ENCODE measurements at places on chromosomes 3 and 15.

DNA sequence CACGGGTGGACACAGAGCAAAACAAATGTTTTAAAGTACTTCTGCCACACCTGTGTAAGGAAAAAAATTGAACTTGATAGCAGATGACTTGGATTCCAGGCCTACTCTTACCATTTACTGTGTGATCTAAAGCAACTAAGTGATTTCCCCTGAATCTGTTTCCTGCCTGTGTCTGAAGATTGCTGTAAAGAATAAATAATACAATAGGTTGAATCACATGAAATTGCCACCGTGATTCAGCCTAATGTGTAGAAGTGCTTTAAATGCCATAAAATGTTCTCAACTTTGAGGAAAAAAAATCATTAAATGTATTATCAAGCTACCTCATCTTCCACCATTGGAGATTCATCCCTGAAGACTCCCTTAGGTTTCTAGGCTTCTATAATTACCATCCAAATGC, 27.6 kb upstream of the NUDT16 start:
- DNase-seq, result no peak

DNA sequence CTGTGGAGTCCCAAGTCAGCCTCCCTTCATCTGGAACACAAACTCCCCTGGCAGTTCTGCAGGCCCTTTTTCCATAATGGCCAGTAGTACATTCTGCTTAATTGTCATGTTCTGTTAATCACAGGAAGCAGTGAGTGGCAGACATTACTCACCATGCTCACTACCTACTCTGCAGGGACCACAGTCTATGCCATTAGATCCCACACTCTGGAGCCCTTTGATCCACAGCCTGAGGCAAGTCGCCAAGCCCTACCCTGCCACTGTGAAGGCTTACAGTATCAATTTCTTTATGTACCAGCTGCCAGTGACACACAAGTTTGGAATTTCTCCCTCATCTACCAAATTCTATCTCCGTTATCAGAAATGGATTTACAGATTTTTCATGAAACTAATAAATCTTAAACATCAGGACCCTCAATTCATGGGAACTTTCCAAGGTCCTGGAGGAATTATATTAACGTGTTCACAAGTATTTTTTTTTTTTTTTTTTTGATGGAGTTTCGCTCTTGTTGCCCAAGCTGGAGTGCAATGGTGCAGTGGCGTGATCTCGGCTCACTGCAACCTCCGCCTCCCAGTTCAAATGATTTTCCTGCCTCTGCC, 20.6 kb upstream of the WWTR1 start:
- no peak for DNase-seq

- peak; percentile 14 for DNase-seq
Observed at GRCh38 chr15:88331291-88331690, 74.8 kb upstream of the NTRK3 start.

GRCh38 chr3:188788621-188789081, 383.1 kb upstream of the TPRG1 start:
- no peak for DNase-seq

- no peak for DNase-seq
Observed at GRCh38 chr15:90063770-90064247, 38.5 kb downstream of the IDH2 start.

GRCh38 chr3:39435006-39435748, 28.7 kb downstream of the RPSA start:
- DNase-seq, result no peak

- no peak for DNase-seq
Observed at GRCh38 chr15:91482799-91483198, 370.7 kb upstream of the SLCO3A1 start.

DNA sequence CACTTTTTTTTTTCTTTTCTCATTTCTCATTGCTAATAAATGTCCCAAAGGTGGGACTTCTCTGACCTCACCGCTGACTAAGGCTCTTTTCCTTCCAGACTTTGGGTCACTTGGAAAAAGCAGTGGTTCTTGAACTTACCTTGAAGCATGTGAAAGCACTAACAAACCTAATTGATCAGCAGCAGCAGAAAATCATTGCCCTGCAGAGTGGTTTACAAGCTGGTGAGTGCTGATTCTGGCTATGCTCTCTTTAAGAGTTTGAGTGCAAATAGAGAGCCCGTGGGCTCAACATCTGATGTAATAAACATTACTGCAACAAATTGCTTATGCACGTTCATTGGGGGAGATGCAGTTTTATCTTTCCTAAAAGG, 2.0 kb downstream of the BHLHE40 start:
- no peak for DNase-seq

GRCh38 chr3:37475435-37475834, 301.1 kb upstream of the LRRFIP2 start:
- DNase-seq, result no peak

DNA sequence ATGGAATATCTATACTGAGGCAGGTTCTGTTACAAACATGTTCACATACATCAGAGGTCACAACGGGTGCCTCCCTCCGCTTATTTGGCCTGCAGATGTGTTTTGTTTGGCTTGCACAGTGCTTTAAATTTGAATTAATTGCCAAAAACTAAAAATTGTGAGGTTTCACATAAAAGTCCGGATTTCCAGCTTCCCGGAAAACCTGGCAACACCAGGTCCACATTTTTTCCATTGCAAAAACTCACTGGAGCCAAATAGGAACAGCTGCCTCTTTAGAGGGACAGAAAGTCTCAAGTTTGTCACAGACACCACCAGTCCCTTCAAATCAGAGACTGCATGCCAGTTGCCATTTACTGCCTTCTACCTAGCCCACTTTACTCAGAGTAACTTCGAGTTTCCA, 205.9 kb upstream of the MDFIC2 start:
- DNase-seq, result no peak

DNA sequence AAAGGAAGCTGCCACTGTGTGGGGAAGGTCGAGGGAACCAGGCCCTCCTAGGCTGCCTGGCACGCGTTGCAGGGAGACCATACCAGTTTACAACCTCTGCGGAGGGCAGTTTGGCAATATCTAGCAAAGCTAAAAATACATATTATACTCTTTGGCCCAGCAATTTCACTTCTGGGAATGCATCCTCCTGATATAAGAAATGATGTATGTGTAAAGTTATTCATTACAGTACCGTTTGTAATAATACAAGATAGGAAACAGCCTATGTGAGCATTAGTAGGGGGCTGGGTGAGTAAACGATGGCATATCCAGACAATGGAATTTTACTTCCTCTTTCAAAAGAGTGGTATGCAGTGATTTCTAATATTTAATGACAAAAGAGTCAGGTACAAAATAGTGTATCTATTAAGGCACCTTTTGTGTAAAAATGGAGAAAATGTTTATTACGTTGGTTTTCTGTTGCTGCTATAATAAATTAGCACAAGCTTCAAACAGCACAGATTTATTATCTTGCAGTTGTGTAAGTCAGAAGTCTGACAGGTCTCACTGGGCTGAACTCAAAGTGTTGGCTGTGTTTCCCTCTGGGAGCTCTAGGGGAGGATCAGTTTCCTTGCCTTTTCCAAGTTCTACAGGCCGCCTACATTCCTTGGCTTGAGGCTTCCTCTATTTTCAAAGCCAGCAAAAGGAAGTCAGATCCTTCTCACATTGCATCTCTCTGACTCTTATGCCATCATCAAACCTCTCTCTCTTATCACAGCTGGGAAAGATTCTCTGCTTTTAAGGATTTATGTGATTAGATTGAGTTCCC, 9.0 kb downstream of the APOD start:
- DNase-seq, result no peak

DNA sequence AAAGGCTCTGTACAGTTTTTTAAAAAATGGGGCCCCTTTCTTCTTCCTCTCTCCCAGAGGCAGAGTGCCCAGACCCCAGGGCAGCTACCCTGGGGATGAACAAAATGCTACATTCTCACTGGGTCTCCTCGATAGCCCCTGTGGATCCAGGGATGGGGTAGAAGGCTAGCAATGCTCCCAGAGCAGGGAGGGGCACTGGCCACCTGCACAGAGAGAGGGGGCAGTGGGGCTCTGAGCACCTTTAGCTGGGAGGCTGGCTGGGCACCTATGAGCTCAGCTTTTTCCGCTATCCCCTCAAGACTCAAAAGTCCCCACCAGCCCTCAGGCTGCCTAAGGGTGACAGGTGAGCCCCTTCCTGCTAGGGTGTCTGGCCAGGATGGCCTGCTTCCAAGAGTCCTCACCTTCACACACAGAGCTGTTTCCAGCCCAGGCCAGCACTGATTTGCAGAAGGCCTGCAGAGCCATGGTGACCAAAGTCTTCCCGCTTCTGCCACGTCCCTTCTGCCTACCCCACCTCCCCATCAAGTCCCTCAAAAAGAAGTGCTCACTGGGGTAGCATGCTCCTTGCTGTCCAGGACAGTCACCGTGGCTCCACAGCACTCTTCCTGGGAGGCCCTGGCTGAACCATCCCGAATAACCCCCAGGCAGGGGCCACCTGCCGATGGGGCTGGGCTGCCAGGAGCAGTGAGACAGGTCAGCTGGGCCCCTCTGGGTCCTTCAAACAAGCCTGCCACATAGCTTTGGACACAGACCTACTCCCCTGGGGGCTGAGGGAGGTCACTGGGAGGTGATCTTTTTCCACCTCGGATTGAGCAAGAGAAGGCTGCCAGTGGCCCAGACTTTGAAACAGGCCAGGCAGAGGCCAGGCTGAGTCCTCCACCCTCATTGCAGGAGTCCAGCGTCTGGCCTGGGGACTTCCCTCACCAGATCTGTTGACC, 20.4 kb downstream of the BMF start:
- DNase-seq, result no peak

DNA sequence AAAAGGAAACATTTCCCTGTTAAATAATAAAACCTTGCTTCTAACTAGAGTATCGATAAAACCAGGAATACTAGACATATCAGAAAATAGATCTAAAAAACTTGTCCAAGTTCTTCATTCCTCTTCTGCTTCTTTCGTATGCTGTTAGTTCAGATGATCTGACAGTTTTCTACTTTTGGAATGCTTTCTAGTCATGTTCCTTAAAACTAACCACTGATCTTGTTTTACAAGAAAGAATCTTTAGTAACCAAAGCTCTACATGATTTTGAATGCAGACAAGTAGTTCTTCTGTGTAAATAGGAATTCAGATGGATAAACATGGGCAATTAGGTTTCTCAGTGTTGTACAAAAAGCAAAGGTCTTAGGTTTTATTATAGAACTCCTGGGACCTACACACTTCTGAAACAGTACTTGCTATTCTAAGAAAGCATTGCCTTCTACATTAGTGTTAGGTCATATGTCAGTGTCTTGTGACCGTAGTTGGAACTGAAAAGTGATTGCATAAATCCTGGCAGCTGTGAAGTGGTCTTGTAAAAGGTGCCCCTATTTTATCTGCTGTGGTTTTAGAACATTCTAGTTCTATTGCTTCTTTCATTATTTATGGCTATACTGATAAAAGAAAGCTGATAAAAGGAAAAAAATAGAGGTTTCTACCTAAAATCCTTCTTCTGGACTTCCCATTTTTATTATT, 40.7 kb downstream of the SNRK start:
- no peak for DNase-seq

GRCh38 chr3:190051641-190052040, 69.1 kb downstream of the P3H2 start:
- DNase-seq, result no peak

DNA sequence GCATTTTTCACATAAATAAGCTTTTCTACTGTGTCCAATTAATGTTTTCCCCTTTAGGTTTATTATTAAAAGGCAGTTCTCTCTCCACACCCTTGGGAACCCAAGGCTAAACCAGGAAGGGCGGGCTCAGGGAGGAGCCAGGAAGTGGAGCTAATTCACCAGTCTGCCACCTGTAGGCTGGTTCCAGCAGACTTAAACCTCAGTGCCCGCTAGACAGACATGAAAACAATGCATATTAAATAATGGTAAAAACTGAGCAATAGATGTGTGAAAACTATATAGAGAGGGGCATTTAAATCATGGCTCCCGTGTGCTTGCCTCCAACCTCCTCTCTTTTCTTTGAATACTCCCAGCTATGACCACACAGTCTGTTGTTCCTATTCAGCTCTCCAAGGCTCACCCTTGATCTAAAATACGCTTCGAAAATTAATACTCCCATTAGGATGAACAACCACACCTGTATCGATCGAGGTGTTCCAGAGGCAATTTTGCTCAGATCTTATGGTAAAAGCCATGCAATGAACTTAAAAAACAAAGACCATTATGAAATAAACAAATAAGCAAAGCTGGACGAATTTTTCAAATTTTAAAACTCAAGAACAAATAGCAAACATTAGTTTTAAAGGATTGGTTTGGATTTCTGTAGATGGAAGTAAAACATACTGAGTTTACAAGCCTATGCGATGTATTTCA, 253.3 kb downstream of the TJP1 start:
- DNase-seq, result no peak

DNA sequence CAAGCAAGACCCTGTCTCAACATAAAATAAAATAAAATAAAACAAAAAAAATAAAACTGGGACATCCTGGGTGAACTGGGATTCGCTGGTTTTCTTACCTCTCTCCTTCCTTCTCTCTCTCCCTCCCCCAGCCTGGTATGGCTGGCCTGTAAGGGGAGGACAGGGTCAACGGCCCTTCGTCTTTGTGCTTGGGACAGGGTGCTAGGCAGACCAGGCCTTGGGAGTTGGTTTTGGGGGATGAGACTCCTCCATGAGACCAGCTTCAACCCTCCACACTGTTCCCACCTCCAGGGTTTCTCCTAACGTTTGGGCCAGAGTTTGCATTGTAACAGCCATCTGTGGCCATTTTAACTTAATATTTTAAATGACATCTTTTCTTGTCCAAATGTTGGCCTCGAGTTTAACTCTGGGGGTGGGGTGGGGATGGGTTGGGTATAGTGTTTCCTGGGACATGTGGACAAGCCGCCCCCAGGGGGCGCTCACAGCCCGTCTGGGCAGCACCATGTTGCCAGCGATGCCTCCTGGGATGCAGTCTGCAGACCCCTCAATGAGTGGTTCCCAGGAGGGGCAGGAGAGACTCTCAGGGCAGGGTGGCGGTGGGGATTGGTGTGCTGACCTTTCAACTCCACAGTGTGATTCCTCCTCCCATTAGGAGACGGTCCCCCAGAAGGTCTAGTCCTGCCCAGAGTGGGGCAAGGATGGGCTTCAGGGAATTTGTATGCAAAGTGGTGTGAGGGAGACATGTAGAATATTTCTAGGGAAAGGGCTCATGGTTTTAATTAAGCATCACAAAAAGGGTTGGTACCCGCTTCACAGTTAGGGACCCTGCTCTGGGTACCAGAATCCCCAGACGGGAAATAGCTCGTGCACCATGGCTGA, 37.7 kb upstream of the LCTL start:
- peak; percentile 18 for DNase-seq

DNA sequence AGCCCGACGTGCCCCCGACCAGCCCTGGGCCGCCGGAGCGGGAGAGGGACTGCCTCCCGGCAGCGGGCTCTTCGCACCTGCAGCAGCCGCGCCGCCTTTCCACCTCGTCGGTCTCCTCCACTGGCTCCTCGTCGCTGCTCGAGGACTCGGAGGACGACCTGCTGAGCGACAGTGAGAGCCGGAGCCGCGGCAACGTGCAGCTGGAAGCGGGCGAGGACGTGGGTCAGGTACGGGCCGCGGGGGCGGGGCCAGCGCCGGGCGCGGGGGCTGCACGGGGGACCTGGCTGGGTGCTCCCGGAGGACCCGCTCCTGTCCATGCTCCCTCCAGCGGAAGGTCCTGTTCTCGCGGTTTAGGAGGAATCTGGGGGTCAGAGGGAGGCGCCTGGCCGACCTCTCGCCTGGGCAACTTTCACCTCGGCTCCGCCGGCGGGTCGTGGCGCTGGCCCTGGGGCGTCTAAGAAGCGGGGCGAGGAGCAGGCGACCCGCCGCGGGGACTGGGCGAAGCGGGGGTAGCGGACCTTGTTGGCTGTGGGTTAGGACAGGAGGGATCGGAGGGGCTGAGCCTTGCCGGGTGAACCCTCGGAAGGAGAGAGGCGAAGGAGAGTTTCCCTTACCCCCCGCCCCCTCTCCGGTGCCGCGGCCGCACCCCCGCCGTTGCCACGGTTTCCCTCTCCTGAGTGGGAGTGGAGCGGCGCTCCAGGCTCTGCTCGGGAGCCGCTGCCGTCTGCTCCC, 682 bp downstream of the ITPKA start:
- no peak for DNase-seq

Data from stimulated activated CD4-positive, alpha-beta T cell treated with anti-CD3 and anti-CD28 coated beads, Interleukin-1b, Interleukin-23, amount 100 ng/mL, for 1 hour (primary cell).